Stimulated activated CD8-positive, alpha-beta memory T cell treated with anti-CD3 and anti-CD28 coated beads, Interleukin-7, amount 100 ng/mL, for 4 hours (primary cell): ENCODE measurements at places on chromosomes 5 and 9.

DNA sequence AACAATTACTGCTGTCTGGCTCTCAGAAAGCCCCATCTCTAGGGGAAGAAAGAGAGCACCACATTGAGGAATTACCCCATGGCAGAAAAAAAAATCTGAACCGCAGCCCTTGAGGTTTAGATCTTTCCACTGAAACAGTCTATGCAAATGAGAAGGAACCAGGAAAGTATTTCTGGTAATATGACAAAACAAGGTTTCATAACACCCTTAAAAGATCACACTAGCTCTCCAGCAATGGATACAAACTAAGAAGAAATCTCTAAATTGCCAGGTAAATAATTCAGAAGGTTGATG is 427.1 kb downstream of the PRELID2 start:
- DNase-seq, result no peak

GRCh38 chr5:51371052-51371451 is 12.2 kb upstream of the ISL1 start:
- no peak for DNase-seq

DNA sequence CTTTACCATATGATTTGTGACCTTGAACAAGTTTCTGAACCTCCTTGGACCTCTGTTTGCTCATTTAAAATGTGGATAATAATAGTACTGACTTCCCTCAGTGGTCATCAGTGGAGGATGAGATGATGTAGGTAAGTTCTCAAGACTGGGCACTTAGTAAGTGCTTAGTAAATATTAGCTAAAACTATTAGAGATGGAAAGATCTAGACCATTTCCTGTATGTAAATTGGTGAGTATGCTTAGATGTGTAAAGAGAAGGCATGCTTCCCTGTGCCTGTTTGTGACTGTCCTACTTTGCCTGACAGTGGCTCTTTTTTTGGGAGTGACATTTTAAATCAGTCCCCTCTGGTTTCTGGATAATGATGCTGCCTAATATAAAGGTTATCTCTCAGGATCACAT is 288.1 kb downstream of the GABRB2 start:
- DNase-seq, result no peak

DNA sequence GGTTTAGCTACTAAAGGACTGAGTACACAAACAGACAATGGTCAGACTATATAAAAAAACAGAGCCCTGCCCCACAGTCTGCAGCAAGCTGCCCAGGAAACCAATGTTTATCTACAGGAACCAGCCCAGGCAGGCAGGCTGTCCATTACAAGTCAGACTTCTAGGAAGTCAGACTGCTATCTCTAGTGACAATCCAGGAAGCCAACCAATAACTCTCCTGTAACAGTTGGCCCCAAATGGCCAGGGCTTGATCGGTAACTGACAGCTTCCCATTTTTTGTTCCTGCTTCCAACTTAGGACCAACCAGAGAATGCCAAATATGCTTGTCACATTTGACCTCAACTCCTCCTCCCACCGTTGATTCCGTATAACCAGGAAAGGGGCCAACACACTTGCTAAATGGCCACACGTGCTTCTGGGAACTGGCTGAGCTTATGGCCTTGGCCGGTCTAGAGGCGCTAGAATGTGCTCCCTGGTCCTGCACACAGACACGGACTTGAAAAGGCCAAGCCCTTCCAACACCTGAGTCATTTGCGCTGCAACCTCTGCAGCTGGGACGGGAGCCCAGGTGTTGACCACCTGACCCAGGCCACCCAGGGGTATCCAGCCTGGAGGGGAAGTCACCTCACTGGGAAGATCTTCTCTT is 79.6 kb upstream of the CDK20 start:
- DNase-seq, result no peak

GRCh38 chr9:100591139-100591538 is 13.3 kb downstream of the CAVIN4 start:
- DNase-seq, result no peak

DNA sequence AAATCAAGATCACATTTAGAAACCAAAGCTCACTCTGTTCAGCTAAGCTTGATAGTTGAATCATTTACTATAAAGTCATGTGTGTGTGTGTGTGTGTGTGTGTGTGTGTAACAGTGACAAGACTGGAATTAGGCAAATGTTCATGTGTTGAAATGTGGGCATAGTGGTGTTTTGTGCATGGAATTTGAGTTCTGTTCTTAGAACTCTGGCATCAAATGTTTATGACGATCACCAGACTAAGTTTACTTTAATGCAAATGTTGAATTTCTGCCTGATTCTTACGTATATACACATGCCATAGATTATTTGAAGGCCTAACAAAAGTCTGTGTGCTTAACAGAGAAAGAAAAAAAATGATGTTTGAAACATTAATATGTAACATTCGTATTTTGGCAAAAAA is 72.8 kb upstream of the COL5A1 start:
- DNase-seq, result no peak

DNA sequence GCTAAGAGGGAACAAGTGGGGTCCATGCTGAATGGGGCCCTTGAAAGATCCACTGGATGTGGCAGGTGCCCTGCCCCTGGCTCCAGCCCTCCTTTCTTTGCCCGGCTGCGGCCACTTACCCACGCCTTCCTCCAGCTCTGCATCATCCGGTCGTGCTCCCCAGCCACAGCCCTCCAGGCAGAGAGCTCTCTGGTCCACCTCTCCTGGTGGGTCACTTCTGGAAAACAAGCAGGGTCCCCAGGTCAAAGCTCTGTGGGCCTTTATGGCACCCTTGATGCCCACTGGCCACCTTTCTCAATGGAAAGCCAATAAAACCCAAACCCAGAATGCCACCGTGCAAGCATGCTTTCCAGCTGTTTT is 45.0 kb downstream of the SECISBP2 start:
- DNase-seq, result no peak

GRCh38 chr9:5644501-5644900 is 15.6 kb downstream of the RIC1 start:
- no peak for DNase-seq

- peak; percentile 64 for DNase-seq
These were observed 735 bp upstream of the RPL26L1 start for GRCh38 chr5:172958331-172959046.

DNA sequence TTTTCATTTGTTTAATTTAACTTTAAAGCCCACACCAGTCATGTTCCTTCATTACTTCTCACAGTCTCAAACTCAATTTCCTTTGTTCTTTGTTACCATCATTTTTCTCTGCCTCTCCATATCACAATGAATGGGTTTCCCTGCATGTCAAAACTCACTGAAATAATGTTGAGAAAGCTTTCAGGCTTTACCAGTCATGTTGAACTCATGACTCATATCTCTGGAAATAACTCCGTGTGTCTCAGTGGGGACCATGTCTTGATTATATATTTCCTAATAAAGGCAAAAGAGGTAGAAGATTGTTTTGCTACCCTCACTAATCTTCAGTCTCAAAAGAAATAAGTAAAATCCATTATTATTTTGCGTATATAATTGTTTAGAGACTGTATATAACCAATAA is 231.2 kb downstream of the CHSY3 start:
- no peak for DNase-seq

GRCh38 chr9:116687754-116688135 is 640 bp downstream of the TRIM32 start:
- DNase-seq, result no peak

- no peak for DNase-seq
These were observed 6.7 kb upstream of the HAVCR2 start for GRCh38 chr5:157115502-157115901.

DNA sequence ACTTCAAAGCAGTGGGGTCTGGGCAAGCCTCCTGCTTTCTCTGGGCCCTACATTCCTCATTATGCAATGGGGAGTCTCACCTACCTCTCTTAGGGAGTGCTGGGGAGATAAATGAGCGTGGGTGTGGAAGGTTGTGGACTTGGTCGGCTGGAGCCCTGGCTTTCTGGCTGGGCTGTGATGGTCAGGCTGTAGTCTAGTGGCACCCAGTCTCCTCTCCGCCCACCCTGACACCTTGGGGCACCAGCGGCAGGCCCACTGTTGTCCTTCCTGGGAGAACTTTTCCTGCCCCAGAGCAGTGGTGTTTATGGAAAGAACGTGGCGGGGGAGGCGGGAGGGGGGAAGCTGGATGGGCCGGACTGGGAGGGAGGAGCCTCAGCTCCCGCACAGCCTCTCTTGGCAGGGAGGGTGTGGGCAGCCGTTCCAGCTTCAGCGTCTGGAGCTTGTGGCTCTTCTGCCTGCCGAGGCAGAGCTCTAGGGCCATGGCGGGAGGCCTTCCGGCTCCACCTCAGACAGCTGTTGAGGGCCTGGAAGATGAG is 4.1 kb downstream of the PTGS1 start:
- DNase-seq, result no peak

- DNase-seq, result no peak
These were observed 75.3 kb downstream of the ARHGAP26 start for GRCh38 chr5:142845402-142845921.

DNA sequence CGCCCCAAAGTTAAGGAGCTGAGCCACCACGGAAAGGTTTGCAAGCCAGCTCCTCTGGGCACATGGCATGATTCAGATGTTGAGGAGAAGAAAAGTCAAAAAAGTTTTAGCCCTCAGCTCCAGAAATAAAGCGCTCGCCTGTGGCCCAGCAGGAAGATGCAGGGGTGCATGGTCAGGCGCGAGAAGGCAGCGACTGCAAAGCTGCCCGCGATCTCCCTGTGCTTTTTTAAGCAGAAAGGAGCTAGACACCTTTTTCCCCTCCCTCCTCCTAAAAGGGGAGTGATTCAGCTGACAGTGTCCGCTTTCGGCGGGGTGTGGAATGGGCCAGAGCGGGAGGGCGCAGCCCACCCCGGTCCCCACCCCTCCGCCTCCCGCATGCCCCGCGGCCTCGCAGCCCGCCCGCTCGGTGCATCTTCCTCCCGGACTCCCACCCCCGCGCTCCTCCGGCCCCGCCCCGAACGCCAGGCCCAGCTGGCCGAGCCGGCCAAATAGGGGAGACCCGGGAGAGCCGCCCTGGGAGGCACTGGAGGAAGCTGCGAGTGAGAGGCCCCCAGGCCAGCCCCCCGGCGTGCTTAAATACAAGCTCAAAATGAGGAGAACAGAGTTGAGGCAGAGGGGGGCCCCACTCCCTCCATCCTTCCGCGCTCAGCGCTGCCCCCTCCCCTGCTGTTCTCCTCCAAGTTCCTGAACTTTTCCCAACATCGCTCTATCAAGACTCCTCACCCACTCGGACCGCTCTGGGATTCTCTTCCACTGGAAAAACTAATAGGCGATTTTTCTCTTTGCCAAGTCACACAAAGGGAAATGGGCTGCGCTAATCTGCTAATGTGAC is at the start of gene ADAMTS12:
TSS of gene ADAMTS12 (minus strand) at position 203 of the 832 bp plus-strand sequence. CDS start at position 69, 134 bp downstream.
- no peak for DNase-seq

DNA sequence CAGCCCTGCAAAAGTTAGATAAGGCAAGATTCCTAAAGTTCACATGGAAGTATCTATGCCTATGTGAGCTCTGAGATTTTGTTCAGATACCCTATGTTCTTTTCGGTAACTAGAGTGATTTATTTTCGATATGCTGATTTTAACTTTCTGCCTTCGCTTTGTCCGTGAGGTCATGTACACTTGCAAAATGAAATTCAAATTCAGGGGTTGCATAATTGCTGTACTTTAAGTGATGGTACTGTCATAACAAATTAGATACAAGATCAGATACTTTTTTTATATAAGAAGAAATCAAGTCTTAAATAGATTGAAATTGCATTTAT is 350 bp upstream of the ECPAS start:
- DNase-seq, result no peak

GRCh38 chr5:8843771-8844170 is 702.1 kb downstream of the SEMA5A start:
- no peak for DNase-seq

- peak; percentile 33 for DNase-seq
These were observed 49.9 kb upstream of the GARNL3 start for GRCh38 chr9:127214421-127215267.

DNA sequence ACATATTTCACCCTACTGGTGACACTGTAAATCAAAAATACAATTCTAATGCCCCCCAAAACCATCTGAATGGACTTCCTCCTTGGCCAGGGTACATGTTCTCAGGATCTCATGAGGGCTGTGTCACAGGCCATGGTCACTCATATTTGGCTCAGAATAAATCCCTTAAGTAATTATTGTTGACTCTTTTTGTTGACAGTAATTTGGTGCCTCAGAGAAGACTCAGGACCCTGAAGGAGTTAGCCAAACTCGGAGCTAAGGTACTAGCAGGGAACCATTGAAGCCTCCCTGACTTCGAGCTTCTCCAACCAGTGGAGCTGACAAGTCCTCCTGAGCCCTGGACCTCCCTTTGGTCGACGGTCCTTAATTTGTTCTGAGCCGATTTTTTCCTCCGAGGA is 51.2 kb upstream of the SNAPC3 start:
- no peak for DNase-seq

- DNase-seq, result no peak
These were observed 41.2 kb downstream of the SLC46A2 start for GRCh38 chr9:112849363-112849922.

GRCh38 chr9:1156794-1157550 is 106.8 kb downstream of the DMRT2 start:
- no peak for DNase-seq

- DNase-seq, result no peak
These were observed 89.6 kb upstream of the BASP1 start for GRCh38 chr5:17127743-17128231.

GRCh38 chr9:89991204-89991790 is 386.5 kb downstream of the GADD45G start:
- no peak for DNase-seq

- DNase-seq, result no peak
These were observed 102.7 kb upstream of the CPEB4 start for GRCh38 chr5:173785400-173785799.

GRCh38 chr9:36415822-36416525 is 15.9 kb upstream of the RNF38 start:
- no peak for DNase-seq

GRCh38 chr5:72599065-72599433 is 91.8 kb upstream of the ZNF366 start:
- no peak for DNase-seq

- DNase-seq, result no peak
These were observed 455.4 kb downstream of the EBF1 start for GRCh38 chr5:158644301-158644700.

DNA sequence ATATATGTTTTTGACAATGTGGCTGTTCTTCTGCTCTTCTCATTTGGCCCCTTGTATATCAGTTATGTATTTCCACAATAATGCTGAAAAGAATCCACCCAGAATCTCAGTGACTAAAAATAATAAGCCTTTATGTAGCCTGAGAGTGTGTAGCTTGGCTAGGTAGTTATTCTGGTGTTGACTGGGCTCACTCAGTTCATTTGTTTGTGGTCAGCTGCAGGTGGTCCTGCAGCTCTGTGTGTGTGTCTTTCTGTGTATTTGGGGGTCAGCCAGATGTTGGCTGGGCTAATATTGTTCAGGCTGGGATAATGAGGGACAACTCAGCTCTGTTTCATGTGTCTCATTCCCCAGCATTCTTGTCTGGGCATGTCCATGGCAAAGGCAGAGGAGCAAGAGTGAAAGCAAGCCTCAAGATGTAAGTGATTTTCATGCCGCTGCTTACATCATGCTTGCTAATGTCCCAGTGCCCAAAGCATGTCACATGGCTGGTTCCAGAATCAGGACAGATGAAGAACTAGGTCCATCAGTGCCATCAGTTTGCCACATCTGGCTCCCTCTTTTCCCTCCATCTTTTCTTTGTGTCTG is 162.8 kb downstream of the KCTD16 start:
- DNase-seq, result no peak

GRCh38 chr9:116800885-116801284 is 113.8 kb downstream of the TRIM32 start:
- DNase-seq, result no peak

GRCh38 chr9:33906769-33907168 is 89.8 kb downstream of the UBE2R2 start:
- no peak for DNase-seq
